ENCODE measurements at places on chromosomes 3 and 15.

DNA sequence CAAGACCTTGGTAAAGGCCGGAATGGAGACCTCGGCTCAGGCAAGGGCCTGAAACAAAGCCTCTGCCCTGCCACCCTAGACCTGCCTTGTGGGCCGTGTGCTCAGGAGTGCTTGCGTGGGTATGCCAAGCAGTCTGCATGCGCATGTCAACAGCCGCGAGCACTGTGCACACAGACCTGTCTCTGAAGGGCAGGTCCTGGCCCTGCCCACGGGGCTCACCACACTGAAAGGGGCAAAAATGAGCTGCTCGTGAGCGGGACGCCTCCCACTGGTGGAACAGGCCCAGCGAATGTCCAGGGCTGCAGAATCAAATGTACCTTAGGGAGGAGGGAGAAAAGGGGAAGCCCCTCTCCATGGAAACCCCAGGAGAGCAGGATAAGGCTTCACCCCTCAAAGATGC, 44.3 kb upstream of the FGD5 start:
- no peak for DNase-seq

GRCh38 chr3:194058189-194058571, 77.8 kb upstream of the HES1 start:
- DNase-seq = peak; percentile 93

- no peak for DNase-seq
Observed at GRCh38 chr15:58611731-58612676, 137.5 kb downstream of the ADAM10 start.

- DNase-seq = no peak
Observed at GRCh38 chr3:57252404-57252803, 24.9 kb downstream of the APPL1 start.

DNA sequence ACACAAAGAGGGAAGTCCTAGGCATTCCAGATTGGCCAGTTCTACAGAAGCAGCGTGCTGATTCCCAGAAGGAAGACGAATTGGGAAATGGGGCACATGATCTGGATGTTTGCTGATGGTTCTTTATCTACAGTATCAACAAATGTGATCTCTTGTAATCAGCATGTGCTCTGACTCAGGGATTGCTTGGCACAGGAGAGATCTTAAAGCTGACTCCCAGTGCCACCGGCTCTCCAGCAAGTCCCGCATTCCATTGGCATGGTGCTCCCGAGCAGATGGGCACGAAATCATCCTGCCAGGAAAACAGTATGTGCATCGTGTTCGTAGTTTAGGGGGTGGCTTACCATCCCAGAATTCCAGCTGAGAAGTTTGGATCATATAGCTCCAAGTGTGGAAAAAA, 259.9 kb upstream of the NR2F2 start:
- DNase-seq = no peak

GRCh38 chr15:28114114-28114455, 15.0 kb upstream of the OCA2 start:
- DNase-seq = no peak

- peak; percentile 41 for DNase-seq
Observed at GRCh38 chr3:101725194-101725889, 928 bp downstream of the CEP97 start.

- DNase-seq = no peak
Observed at GRCh38 chr3:187685948-187686347, 15.8 kb upstream of the SST start.

- DNase-seq = no peak
Observed at GRCh38 chr3:169886671-169887070, 16.9 kb upstream of the LRRC31 start.

- DNase-seq = no peak
Observed at GRCh38 chr15:24675332-24676144, at the start of gene NPAP1. TSS of gene NPAP1 (plus strand) at chr15:24675775. CDS start at chr15:24675868, 93 bp downstream.

DNA sequence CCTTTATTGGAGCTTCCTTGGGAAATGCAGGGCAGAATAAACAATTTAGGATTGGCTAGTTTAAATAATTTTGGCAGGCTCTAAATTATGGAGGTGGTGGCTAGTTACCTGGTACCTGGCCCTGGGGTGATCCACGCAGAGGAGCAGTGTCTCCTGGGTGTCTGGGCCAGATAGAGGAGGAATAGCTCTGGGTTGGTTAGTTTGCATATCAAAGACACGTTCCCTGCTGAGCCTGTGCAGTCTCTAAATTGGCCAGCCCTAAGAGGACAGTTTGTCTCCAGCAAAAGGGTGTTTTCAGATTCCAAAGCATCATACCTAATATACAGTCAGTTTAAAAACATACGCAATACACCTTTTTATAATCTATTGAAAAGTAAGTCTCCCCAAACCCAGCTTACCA, 333.3 kb upstream of the TPM1 start:
- DNase-seq = no peak

- DNase-seq = no peak
Observed at GRCh38 chr3:32501783-32502117, 902 bp downstream of the CMTM6 start.

- DNase-seq = no peak
Observed at GRCh38 chr3:171829841-171830517, 13.2 kb upstream of the TMEM212 start.

- DNase-seq = no peak
Observed at GRCh38 chr3:61547625-61548024, 13.7 kb upstream of the PTPRG start.

GRCh38 chr15:38724827-38725226, 160.2 kb upstream of the RASGRP1 start:
- DNase-seq = no peak

DNA sequence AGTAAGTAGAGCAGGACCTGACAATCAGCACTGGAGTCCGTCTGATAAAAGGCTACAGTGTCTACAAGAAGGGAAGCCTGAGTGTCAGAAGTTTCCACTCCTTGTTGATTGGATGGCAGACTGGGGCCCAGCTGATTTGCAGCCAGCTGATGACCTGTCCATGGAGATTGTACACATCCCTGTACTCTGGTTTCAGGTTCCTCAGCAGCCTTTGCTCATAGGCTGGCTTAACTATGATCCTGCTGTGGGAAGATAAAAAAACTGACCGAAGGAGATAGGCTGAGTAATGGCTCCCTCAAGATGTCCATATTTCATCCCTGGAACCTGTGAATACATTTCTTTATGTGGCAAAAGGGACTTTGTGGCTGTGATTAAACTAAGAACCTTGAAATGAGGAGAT, 11.7 kb upstream of the LACTB start:
- no peak for DNase-seq

GRCh38 chr3:188303823-188304222, 149.9 kb downstream of the LPP start:
- no peak for DNase-seq

GRCh38 chr3:189458528-189458927, 172.7 kb upstream of the TP63 start:
- DNase-seq = peak; percentile 39

DNA sequence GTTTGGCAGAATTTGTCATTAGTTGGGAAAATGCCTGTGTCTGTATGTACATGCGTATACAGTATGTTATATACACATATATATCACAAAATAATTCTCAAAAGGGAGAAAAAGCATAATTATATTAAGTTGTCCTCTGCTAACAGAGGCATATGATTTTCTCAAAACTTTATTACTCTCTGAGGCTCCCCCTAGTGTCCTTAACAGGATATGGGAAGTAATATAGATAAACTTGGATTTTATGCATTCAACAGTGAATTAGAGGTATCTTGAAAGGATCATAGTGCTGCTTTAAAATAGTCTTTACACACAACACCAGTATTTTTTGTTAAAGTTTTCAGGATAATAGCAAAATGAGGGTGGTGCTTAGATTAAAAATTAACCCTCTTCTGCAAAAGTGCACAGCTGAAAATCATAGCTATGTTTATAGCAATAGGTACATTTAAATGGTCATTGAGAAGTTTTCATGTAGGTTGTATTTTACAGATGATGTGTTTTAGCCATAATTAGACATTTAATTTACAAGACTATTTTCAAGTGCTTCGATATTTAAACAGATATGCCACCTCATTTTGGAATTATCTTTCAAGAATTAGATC, 454.0 kb upstream of the ROBO2 start:
- peak; percentile 10 for DNase-seq

GRCh38 chr3:194083637-194084224, 52.2 kb upstream of the HES1 start:
- no peak for DNase-seq

GRCh38 chr3:175518459-175518858, 659.3 kb downstream of the NAALADL2 start:
- DNase-seq = no peak

GRCh38 chr3:136166507-136166906, 29.6 kb downstream of the MSL2 start:
- peak; percentile 3 for DNase-seq

DNA sequence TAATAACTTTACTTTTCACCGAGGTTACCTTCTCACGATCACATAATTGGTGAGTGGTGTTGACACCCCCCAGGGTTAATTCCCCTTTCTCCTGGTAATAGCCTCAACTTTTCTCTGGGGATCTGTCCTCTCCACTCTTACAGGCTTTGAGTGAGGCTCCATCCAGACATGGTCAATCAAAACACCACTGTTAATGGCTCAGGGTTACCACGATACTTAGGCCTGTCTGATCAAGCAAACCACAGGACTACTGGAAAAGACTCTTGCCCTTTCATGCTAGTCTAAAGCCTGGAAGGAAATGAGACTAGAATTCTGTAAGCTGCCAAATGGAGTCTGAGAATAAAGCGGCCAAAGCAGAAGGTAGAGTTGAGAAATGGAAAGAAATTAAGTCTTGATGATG, 56.5 kb upstream of the STT3B start:
- no peak for DNase-seq

- DNase-seq = no peak
Observed at GRCh38 chr15:50355980-50356379, 982 bp upstream of the GABPB1 start.

- DNase-seq = no peak
Observed at GRCh38 chr3:24357635-24358034, 137.0 kb downstream of the THRB start.

- DNase-seq = no peak
Observed at GRCh38 chr3:58150130-58150809, 60.5 kb downstream of the DNASE1L3 start.

DNA sequence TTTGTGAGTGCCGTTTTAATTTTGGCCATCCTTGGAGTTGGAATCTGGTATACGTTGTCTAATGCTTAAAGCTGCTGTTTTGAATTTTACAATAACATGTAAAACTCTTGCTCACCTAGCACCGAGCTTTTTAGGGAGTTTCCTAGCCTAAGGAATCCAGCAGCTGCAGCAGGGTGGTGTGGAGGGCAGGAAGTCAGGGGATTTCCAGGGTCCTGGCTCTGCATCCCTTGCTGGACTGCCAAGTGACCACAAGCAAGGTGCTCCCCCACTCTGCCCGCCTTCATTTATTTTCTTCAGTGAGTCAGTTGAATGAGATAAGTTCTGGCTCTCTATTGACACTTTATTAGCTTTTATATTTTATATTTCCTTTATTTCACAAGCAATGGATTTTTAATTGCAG, 113.7 kb downstream of the ATG7 start:
- no peak for DNase-seq

DNA sequence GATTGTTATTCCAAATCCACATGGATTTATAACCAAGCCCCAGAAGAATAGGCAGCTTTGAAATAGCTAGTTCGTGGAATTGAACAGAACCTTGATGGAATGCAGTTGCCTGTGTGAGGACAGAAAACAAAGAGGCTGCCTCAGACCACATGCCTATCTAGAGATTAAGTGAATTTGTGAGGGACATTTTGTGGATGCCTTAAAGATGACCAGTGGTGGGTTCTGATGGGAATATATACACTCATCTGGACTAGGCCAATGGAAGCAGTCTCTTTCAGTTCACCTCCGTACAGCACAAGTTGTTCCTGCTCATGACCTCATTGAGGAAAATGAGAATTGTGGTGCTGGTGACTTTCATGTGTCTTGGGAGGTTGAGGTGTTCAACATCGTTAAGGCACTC, 63.2 kb upstream of the PYDC2 start:
- DNase-seq = no peak

DNA sequence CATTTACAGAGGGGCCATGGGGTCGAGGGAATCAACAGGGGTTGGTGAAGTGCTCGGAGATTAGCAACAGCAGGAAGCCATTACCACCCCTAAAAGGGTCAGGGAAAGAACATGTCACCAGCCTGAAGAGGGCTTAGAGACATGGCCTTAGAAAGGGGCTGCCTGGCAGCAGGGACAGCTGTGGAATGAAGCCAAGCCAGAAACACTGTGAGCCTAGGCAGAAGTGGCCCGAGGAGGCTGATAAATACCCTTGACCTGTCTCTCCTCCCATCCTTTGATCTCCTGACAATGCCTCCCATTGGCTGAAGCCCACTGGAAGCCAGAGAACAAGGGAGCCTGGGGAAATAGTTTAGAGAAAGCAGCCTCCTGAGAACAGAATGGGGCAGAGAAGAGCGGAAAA, 31.4 kb downstream of the GPD1L start:
- DNase-seq = no peak

- DNase-seq = peak; percentile 12
Observed at GRCh38 chr3:40317061-40317855, 7.8 kb downstream of the EIF1B start.

GRCh38 chr3:52240059-52240885, 1.3 kb upstream of the TWF2 start:
- DNase-seq = peak; percentile 66

- no peak for DNase-seq
Observed at GRCh38 chr3:126516936-126517290, 660 bp downstream of the UROC1 start.

- no peak for DNase-seq
Observed at GRCh38 chr3:168645180-168645579, 549.5 kb upstream of the GOLIM4 start.

DNA sequence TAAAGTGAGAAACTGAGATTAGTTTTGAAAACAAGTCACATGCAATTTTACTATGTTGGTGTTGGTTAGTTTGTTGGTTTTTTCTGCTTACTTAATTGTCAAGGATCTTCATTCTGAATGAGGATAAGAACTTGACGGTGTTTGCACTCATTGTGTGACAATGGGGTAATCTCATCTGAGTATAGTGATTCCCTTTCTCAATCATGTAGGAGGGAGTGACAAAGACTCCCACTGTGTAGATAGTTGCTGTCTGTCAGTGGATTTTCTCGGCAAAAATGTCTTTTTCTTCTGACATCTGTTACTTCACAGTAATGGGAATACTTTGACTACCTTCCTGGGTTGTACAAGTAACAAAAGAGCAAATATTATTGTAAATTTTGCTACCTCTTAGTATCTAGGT, 23.5 kb downstream of the KCNH8 start:
- no peak for DNase-seq

GRCh38 chr15:70528270-70528706, 235.1 kb downstream of the UACA start:
- DNase-seq = peak; percentile 14

- no peak for DNase-seq
Observed at GRCh38 chr3:153399636-153400035, 237.6 kb downstream of the RAP2B start.

DNA sequence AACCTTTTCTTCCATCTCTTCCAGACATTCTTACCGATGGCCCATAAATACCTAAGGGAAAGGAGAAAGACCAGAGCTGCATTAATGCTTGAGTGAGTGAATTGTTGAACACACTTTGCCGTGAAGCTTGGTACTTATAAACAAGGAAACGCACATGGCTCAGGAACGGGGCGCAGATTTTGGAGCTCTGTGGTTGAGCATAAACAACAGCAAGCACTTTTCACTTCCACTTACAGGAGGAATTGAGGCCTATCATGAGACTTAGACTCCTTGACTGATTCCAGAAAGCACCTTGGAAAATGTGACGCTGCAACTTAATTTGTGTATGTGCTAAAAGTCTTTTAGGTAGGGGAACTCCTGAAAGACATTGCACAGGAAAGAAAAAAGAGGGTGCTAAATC, 197.5 kb upstream of the FEZF2 start:
- no peak for DNase-seq

- no peak for DNase-seq
Observed at GRCh38 chr15:40232625-40233070, 6.2 kb upstream of the PAK6 start.

- DNase-seq = no peak
Observed at GRCh38 chr3:149377408-149378364, at the start of gene TM4SF1. TSS of gene TM4SF1 (minus strand) at chr3:149377649. CDS start at chr3:149377547, 102 bp downstream.

Measured in NCI-H1417 (cell line).